8988T (cell line): ENCODE measurements at places on chromosomes 3 and 15.

GRCh38 chr3:54819946-54820345 lies 107.9 kb downstream of the LRTM1 start:
- DNase-seq = no peak

GRCh38 chr3:53836084-53836872 lies 9.9 kb downstream of the CHDH start:
- no peak for DNase-seq

GRCh38 chr3:5188419-5189221 lies 1.1 kb downstream of the EDEM1 start:
- DNase-seq = no peak

- no peak for DNase-seq
Observed at GRCh38 chr3:111519178-111519855, 22.7 kb upstream of the CD96 start.

- no peak for DNase-seq
Observed at GRCh38 chr3:151320131-151320530, 3.5 kb upstream of the GPR87 start.

DNA sequence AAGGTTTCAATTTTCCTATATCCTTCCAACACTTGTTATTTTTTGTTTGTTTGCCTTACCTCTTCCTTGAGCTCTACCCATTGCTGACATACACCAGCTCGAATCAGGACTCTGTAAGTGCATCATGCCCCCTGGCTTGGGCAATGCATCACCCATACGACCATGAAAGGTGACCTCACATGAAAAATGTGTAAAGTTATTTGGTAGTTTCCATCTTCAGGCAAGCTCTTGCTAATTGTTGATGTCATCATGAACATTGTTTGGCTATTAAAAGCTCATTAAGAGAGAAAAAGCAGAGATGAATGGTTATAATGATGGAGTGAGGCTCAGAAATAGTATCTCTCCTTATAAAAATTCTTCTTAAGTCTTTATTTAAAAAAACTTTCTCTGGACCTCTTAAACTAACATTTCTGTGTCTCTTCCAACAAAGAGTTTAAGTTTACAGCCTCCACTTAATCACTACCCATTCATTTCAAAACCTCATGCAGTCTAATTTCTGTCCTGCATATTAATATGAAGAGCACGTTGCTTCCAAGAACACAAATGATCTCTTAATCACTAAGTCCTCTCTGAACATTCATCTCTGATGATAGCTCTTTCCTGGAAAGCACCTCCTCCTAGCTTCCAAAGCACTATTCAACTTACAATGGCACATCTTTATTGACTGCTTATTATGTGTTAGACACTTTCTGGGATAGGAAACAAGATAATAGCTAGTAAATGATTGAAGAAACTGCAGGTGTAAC lies 236.3 kb downstream of the NFKBIZ start:
- no peak for DNase-seq

DNA sequence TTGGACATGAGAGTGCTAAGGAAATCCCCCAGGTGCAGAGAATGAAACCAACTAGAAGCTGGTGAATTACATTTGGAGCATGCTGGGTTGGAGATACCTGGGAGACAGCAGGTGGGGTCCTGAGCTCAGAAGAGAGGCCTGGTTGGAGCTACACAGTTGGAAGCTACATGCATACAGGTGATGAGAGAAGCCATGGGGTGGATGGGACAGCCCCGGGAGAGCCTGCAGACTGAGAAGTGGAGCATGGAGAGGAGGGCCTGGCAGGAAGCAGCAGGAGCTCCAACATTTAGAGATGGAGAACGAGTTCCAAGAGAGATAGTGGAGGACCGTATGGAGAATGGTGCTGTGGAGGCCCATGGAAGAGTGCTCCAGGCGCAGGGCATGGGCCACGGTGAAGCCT lies 10.2 kb downstream of the PAQR5 start:
- no peak for DNase-seq

DNA sequence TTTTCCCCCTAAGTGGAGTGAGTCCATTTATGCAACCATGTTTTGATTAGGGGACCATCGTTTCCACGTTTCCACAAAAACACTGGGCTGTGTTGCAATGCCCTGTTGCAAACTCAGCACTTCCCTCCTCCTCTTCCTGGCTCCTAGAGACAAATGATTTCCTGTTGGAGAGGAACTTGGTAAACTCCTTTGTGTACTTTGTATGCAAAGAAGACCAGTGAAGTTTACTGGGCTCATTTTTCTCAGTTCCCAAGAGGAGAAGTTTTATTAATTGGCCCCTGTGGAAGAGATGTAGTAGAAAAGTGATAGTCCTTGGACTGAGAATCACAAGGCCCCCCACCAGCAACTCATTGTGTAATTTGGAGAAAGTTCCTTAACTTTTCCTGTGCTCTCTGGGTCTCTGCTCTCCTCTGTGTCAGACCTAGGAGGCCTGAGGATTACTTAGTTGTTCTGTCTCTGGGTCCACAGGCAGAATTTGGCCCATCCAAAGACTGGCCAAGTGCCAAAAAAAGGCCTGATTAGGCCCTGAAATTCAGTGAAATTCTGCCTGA lies 95.0 kb downstream of the ATG7 start:
- DNase-seq = no peak

DNA sequence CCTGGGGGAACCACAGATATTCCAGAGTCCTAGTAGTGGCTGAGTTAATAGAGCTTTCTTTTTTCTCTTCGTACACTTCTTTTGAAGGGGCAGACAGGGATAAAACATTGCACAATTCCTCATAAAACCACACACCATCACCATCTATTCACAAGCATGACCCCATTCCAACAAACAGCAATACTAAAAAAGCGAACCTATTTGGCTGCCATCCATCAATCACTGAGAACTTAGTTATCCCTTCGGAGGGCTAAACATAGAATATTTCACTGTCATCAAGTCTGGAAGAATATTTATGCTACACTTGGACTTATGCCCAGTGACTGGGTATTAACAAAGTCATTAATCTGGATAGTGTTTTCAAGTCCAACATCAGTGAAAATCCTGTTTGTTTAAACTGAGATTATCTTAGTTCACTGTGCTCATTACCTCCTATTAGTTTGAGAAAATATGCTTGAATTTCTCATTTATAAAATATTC lies 80.3 kb upstream of the PRTG start:
- DNase-seq = no peak

- DNase-seq = no peak
Observed at GRCh38 chr3:11411956-11412355, 139.8 kb downstream of the ATG7 start.

DNA sequence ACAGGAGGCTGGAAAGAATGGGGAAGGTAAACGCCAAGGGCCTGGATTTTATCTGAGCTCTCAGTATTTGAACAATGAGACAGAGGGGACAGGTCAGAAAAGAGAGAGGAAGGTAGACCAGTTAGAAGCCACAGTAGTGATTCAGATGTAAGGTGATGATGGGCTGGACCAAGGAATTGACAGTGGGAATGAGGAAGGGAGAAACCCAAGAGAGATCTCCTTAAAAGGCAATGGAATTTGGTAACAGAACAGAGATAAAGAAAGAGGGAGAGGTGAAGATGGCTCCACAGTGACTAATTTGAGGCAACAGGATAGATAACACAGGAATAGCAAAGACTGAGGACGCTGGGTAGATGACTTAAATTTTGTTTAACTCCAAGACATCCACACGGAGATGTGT lies 11.4 kb upstream of the HEG1 start:
- no peak for DNase-seq

DNA sequence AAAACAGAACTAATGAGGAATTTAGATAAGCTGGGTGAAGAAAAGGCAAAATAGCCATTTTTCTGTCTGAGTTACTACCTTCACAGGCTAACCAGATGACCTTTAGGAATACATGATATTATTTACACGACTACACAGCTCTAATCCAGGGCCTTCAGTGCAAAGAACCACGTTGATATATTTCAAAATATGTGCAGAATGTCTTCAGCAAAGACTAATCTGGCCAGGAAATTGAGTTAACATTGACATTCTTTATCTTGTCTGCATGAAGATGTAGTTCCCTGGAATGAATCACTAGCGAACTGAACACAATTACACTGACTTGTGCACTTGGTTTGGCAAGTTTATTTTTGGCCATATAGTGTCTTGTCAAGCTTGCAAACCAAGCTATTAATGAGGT lies 41.5 kb downstream of the PDHB start:
- no peak for DNase-seq

DNA sequence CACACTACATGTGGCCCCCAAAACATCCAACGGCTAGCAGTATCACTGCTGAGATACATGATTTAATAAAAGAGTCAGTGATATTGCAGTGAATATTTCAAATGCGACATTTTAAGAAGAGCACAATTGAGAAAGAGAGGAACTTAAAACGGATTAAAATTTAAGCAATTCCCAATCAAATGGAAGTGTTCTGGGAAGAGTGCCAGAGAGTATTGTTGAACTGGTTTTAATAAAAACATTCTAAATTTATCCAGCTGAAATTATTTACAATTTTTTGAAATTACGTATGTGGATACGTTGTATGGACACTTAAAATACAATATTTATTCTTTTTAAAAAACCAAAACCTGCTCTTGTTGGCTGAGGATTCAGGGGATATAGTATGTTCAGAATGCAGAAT lies 117.7 kb downstream of the C3orf38 start:
- no peak for DNase-seq

DNA sequence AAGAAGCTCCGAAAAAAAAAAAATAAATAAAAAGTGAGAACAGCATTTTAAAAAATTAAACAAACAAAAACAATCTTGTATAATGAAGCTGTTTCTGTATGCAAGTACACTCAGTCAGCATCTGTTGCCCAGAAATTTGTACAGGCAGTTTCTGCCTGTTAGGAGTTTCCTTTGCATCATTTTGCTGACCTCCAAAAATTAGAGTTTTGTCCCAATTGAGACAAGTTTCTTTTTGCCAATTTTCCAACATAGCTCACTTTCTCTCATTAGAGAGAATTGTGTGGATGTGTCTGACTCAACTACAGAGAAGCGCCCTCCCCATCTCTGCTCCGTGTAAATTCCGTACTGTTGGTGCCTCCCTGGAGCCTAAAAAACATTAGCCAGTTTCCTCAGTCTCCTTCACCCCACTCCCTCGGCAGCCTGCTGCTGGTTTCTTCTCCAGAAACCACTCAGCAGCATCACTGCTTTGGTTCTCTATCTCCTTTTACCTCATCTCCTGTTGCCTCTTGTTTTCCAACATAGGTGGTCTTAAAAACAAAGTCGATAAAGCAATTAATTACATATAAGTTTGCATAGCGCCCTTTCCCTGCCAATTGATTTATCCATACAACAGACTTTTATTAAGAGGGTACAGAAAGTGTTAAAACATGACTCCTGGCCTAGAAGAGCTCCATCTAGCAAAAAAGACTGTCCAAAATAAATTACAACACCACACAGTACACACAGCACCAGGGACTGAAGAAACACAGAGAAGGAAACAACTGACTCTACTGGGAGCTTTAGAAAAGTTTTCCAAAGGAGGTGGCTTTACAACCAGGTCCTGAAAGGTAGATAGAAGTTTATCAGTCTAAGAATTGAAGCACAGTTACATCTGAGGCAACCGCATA lies 286.7 kb downstream of the SHOX2 start:
- no peak for DNase-seq

GRCh38 chr3:4939276-4939675 lies 40.0 kb upstream of the BHLHE40 start:
- DNase-seq = no peak

- no peak for DNase-seq
Observed at GRCh38 chr15:39124553-39125171, 456.2 kb upstream of the THBS1 start.

GRCh38 chr3:141839389-141839788 lies 37.1 kb upstream of the ATP1B3 start:
- no peak for DNase-seq

- DNase-seq = no peak
Observed at GRCh38 chr3:87179642-87180041, 47.5 kb upstream of the CHMP2B start.

DNA sequence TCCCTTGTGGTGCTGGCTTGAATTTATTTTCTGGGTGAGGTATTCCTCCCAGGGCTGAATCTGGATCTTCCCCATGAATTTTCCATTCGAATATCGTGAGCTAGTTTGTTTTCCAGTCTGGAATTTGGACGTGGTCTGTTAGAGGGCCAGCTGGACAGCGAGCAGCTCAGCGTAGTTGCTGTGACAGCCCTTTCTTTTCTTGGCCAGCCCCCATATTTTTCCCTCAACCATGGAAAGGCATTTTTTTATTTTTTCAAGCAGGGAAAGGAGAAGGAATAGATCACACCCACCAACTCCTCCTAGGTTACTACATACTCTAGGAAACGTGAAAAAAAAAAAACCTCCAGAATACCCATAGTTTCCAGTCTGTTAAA lies 152.0 kb downstream of the KLHL25 start:
- no peak for DNase-seq
